Activated gamma-delta T cell (primary cell): ENCODE measurements at places on chromosomes 12 and 14.

- DNase-seq: no peak
These were observed 81.6 kb upstream of the FAR2 start for GRCh38 chr12:29067430-29067829.

DNA sequence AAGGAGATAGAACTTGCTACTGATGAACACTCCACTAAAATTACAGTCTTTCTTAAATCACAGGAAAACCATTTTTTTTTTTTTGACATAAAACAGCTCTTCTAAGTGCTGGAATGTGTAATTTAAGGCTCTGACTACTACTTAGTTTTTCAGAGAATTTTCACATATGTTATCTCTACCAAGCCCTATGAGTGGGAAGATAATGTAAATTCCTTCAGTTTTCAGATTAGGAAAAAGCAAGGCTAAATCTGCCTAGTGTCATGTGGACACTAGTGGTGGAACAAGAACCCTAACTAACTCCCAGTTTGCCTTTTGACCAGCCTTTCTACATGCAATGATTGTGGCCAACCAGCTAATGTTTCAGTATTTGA is 37.3 kb upstream of the CSRP2 start:
- no peak for DNase-seq

- DNase-seq: no peak
These were observed 49.7 kb downstream of the KIF26A start for GRCh38 chr14:104187931-104188726.

GRCh38 chr12:57853864-57854556 is 7.5 kb upstream of the CTDSP2 start:
- DNase-seq: no peak

- no peak for DNase-seq
These were observed 10.3 kb downstream of the SLC6A12 start for GRCh38 chr12:203462-204260.

- no peak for DNase-seq
These were observed 15.6 kb upstream of the TAS2R43 start for GRCh38 chr12:11107719-11108118.

DNA sequence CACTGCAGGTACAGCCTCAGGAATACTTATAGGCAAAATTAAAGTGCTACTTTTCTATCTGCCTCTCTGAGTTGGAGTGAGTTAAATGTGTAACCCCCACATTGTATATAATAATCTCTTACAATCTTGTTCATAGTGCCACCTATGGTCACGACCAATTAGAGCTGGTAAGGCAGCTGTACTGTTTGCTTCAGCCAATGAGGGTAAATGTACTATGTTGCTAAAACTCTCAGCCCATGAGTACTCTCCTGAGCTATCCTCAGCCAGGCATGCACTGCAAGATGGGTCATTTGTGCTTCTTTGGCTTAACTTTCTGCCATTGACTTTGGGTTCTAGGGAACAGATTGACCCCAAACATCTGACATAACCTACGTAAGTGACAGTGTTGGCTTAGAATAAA is 15.0 kb upstream of the MDM2 start:
- DNase-seq: no peak

DNA sequence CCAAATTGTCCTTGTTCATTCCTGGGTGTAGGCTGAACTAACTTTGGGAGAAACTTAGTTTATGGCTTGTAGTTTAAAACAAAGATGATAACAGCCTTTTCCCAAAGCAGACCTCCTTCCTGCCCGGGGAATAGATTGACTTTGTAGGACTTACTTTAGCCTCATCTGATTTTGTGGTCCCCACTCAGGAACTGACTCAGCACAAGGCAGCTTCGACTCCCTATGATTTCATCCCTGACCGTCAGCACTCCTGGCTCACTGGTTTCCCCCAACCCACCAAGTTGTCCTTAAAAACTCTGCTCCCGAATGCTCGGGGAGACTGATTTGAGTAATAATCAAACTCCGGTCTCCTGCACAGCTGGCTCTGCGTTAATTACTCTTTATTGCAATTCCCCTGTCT is 40.1 kb upstream of the DDHD1 start:
- no peak for DNase-seq

DNA sequence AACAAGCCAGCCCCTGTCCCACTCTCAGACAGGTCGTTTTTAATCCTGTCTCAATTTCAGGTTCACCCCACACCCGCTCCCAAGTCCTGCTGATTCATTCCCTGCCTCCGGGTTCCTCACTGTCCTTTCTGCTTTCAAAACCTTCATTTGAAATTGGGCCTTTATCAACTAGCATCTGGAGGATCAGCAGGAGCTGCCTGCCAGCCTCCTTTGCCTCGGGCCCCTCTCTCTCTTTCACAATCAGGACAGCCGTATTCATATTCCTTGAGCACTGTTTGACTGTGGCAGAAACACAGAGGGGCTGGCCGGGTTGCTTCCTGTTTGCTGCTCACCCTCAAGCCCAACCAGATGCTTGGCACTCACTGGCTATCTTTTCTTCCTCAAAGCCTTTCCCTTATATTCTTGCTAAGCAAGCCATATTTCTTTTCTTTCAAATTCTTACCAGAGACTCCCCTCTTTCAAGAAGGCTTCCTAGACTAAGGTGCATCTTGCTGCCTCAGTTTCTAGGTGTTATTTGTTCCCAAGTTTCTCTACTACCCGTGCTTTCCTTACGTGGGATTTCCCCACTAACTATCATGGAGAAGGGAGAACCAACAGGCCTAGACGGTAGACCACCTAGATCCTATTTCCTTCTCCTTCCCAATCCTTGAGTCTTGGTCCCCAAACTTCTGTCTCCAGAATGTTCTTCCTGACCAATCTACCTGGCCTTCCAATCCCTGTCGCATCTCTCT is 3.0 kb downstream of the GALNT6 start:
- no peak for DNase-seq

- DNase-seq: no peak
These were observed 2.3 kb downstream of the PYM1 start for GRCh38 chr12:55925371-55925770.

- DNase-seq: no peak
These were observed 12.9 kb downstream of the FOXG1 start for GRCh38 chr14:28779456-28779855.

GRCh38 chr12:117026343-117026742 is 72.9 kb downstream of the TESC start:
- DNase-seq: no peak

DNA sequence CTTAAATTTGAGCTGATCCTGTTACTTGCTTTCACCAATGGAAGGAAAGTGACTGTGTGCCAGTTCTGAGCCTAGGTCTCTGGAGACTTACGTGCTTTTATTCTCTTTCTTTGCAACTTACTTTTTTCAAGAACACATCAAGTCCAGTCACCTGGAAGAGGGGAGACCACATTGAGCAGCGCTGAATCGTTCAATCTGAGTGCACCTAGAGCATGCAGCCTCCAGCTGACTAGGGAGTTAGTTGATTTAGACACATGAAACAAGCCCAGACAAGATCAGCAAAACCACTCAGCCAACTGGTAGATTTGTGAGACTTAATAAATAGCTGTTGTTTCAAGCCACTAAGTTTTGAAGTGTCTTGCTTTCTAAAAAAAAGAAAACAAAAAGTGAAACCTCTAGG is 1014.8 kb upstream of the FBXO33 start:
- no peak for DNase-seq

- no peak for DNase-seq
These were observed 134.3 kb downstream of the TTC7B start for GRCh38 chr14:90681929-90682328.

DNA sequence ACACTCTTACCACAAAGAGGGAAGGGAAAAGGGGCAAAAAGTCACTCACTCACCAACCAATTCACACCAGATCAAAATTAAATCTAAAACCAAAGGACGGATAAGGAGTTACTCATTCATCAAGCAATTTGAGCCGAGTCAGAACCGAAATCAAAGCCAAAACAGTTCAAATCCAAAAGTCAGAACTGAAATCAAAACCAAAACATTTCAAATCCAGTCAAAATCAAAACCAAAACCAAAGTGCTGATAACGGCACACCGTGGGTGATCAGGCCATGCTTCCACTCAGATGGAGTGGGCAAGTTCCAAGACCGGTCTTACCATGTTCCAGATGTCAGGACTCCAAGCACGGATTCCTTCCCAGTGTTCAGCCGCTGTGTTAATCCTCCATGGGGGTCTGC is 139.5 kb downstream of the SLC38A6 start:
- no peak for DNase-seq

GRCh38 chr14:65269732-65270131 is 142.8 kb upstream of the FUT8 start:
- DNase-seq: no peak

DNA sequence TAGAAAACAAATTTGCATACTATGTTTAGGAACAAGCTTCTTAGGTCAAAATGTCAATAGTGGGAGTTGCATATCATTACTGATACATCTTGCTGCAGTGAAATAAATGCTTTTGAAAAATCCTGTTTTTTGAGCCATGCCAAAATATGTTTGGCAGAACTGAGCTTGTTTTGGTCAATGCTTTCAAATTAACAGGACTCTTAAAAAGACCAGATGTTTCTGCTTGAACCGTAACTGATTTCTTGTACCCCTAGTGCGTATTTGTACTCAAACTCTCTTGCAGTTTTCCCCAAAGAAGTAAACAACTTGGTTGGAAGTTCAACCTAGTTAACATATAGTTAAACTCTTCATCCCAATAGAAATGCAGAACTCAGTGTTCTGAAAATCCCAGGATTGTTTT is 3.4 kb downstream of the TRHDE start:
- DNase-seq: no peak

DNA sequence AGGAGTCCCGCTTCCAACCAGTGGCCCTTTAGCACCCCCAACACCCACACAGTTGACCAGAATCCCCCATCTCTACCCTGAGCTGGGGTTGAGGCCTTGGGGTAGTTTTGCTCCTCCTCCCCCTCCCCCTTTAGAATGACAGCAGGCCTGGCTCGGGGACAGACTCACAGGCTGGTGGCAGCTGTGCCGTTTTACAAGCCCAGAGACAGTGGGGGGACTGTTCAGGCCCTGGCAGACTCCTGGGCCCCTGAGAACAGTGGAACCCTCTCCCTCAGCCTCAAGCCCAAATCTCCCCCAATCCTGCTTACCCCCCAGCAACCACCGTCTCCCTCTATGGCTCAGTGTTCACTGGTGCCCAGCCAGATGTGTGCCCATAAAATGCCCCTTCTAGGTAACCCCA is 10.1 kb downstream of the TMEM119 start:
- no peak for DNase-seq

GRCh38 chr12:52442600-52443061 is 8.5 kb upstream of the KRT75 start:
- DNase-seq: no peak

GRCh38 chr12:101356794-101357193 is 50.8 kb downstream of the ARL1 start:
- DNase-seq: no peak
